GM13977 (cell line): ENCODE measurements at places on chromosomes 13 and 19.

- DNase-seq, result no peak
Observed at GRCh38 chr13:113495494-113496210, 5.1 kb upstream of the DCUN1D2 start.

DNA sequence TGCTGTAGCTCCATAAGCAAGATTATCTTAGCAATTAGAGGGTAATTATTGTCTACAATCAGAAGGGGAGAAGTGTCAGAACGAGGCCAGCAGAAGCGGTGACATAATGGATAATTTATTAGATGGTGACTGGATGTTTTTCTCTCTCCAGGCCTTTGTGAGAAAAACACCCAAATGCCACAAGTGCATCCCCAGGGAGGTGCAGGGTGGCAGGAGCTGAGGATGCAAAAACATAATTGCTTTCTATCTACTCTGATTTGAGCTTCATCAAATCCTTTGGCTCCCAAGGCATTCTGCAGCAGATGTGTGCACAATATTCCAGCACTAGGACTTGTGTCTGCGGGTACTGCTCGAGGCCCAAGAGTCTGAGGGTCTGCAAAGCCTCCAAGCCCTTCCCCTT, 220.1 kb upstream of the SERP2 start:
- DNase-seq, result no peak

- DNase-seq, result no peak
Observed at GRCh38 chr19:9986787-9987281, 23.5 kb downstream of the COL5A3 start.

GRCh38 chr13:29164116-29164515, 344.0 kb downstream of the MTUS2 start:
- DNase-seq, result no peak

GRCh38 chr19:44588771-44589112, 24.6 kb upstream of the IGSF23 start:
- no peak for DNase-seq

- DNase-seq, result no peak
Observed at GRCh38 chr19:50975766-50976165, 6.4 kb upstream of the KLK6 start.

- no peak for DNase-seq
Observed at GRCh38 chr13:101623470-101624209, 171.2 kb downstream of the ITGBL1 start.

DNA sequence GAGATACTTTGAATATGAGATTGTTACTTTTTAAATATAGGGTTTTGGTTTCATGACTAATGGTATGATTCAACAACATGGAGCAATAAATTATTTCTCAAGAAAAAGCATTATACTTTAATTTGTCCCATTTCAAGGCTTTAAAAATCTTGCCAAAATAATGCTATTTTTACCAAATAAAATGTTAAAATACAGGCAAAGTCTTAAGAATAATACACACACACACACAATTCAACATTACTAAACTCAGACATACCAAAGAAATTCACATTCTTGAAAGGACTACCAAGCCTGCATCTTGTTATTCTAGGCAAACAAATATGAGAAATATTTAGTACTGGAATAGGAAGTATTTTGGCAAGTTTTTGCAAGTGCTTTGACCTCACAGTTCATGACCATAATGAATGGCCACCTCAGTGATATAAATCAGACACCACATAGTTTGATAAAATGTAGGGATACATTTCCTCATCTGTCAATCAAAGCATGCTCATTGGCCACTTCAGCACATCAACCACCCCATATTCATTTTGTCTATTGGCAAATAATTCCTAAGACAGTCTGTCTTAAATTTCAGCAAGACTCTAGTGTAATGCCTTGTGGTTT, 107.2 kb downstream of the NALCN start:
- DNase-seq, result no peak

- no peak for DNase-seq
Observed at GRCh38 chr13:106491928-106492587, 43.4 kb downstream of the EFNB2 start.

- no peak for DNase-seq
Observed at GRCh38 chr19:5395556-5395955, 54.9 kb upstream of the PTPRS start.

GRCh38 chr13:97914540-97914939, 38.9 kb upstream of the IPO5 start:
- no peak for DNase-seq

DNA sequence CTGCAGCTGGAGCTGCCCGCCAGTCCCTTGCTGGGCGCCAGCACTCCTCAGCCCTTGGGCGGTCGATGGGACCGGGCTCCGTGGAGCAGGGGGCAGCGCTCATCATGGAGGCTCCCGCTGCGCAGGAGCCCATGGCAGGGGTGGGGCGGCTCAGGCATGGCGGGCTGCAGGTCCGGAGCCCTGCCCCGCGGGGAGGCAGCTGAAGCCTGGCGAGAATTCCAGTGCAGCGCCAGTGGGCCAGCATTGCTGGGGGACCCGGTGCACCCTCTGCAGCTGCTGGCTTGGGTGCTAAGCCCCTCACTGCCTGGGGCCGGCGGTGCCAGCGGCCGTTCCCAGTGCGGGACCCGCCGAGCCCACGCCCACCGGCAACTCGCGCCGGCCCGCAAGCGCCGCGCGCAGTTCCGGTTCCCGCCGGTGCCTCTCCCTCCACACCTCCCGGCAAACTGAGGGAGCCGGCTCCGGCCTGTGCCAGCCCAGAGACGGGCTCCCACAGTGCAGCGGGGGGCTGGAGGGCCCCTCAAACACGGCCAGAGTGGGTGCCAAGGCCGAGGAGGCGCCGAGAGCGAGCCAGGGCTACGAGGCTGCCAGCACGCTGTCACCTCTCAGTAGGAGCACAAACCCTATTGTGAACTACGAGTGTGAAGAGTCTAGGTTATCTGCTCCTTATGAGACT, 687.1 kb downstream of the PCDH17 start:
- DNase-seq, result no peak

GRCh38 chr19:47130120-47130588, 481 bp upstream of the SAE1 start:
- no peak for DNase-seq

GRCh38 chr19:40414542-40415535, 1.7 kb upstream of the PRX start:
- no peak for DNase-seq

DNA sequence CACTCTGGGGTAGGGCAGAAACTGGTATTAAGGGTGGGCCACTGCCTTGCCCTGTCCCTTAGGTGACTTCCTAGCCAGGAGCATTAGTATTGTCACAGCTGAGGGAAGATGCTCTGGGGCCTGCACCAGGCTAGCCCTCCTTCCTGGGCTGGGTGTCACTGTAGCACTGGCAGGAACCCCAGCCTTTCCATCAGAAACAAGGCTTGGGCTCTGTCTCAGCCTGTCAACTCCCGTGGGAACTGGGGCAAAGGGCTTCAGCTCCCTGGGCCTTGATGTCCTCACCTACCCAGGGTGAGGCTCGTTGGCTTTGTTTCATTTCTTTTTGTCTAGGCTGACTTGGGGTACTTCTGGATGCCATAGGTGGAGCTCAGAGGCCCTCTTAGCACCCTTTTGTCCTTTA, 18.0 kb downstream of the PAF1 start:
- DNase-seq, result no peak

DNA sequence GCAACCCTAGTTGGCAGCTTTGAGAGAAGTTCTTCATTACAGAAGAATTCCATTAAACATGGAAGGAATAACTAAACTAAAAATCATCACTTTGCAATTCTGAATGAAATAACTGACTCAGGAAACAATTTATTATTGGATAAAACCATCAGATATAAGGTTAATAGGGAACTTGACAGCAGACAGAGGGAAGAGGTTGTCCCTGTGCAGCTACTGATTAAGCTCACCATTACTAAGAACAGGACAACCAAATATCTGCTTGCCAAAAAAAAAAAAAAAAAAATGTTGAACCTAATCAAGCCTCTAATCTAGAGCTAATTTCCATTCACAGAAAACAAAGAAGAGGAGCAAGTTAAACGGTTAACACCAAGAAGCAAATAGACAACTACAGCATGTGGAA, 12.8 kb downstream of the N4BP2L2 start:
- DNase-seq, result no peak

DNA sequence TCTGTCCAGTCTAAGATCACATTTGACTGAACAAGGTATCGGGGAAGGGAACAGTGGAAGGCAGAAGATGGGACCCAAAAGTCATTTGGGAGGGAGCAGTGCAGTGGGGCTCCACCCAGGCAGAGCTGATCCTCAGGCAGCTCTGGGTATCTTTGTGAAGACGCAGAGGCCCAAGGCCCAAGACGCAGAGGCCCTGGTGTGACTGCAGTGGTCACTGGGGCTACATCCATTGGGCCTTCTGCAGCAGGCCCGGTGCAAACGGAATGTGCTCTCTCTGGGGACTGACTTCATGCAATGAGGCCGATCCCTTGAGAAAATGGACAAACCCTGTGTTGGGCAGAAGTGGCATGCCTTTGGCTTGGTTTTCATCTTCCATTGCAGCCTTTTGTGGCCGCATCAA, 463.4 kb upstream of the ZNF507 start:
- DNase-seq, result no peak

- no peak for DNase-seq
Observed at GRCh38 chr13:28137596-28137995, 749 bp upstream of the PAN3 start.

DNA sequence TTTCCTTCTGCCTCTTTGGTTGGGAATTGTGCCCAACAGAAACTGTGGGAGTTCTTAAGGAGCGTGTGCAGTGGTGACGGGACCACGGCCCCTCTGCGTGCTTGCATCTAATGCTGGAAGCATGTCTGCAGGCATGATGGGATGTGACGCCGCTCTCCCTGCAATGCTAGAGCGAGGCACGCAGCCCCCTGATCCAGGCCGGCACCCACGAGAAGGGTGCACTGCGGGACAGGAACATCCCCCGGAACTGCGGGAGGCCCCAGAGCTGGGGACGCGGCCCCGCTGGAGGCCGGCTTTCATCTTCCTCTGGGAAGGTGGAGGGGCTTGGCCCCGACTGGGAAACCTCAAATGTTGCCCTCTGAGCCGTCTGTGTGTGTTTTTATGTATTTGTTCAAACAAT, 32.7 kb downstream of the TMEM255B start:
- no peak for DNase-seq

DNA sequence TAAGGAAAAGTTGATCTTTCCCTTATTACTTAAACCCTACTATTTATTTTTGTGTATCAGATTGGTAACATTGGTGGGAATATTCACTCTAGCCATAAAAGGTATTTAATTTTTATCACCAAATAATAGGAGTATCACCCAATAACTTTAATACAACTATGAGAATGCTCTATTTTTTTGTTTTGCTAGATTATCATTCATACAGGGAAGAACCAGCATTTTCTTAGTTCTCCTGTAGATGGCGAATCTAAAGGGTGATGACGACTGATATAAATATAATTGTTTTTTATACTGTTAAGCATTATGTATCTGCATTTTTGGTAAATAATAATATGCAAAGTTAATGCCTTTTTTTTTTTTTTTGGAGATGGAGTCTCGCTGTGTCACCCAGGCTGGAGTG, 7.9 kb upstream of the FRY start:
- no peak for DNase-seq

DNA sequence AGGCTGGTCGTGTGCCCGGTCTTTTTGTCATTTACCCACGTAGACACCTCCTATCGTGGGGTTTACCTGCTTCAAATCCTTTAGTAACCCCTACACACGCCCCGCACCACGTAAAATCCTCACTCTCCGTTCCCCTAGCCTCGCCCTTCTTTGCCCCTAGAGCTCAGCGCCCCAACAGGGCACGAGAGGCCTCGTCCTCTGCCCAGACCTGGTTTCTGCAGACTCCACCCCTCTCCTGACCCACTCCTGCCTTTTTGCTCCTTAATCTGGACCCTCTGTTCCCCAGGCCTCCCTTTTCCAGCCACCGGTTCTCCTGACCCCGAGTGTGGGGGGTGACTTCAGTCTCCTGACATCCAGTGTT, 412 bp downstream of the ZNF528 start:
- DNase-seq, result no peak

- DNase-seq, result peak; percentile 71
Observed at GRCh38 chr19:13033819-13034611, 38.7 kb downstream of the NFIX start.

- peak; percentile 66 for DNase-seq
Observed at GRCh38 chr19:12647490-12648071, 19.0 kb downstream of the MAN2B1 start.

- no peak for DNase-seq
Observed at GRCh38 chr19:47158879-47159503, 28.4 kb downstream of the SAE1 start.

GRCh38 chr13:49086722-49087121, 111.0 kb downstream of the FNDC3A start:
- no peak for DNase-seq

- DNase-seq, result no peak
Observed at GRCh38 chr13:83845106-83845505, 37.2 kb downstream of the SLITRK1 start.
